Activated T-cell treated with anti-CD3 and anti-CD28 coated beads, Interleukin-2, amount 50 U/mL, for 72 hours (primary cell): ENCODE measurements at places on chromosomes 4 and X. TPM values are rescaled to one million over a fixed set of nuclear protein-coding genes. Genes with fewer than 3 reads are reported as not detected.

The NXF2 gene
- not detected for total RNA-seq

DNA sequence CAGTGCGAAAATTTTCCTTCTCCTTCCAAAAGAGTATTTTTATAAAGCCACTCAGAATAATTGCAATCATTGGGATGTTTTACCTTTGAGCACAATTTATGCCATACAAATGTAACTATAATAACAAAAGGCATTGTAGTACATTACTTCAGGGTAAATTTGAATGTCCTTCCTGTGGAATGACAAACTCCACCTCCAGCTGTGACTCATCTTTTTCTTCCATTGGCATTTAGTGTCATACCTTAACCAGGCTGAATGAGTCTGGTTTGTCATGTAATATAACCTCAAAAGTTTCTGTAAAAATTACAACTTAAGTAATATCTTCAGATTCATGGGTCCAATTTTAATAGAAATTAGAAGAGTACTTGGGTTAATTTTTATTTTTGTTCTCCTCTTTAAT is 93.3 kb downstream of the TMEM47 start:
- H3K27me3 ChIP-seq, result no peaks in the 10 kb centered on the region
- no peak overlapping the region for H3K27ac ChIP-seq
- no peak overlapping the region for H3K4me3 ChIP-seq
- DNase-seq, result no peak
- H3K36me3 ChIP-seq, result no peaks in the 10 kb centered on the region

The PDCL2 gene
- not detected for total RNA-seq

DNA sequence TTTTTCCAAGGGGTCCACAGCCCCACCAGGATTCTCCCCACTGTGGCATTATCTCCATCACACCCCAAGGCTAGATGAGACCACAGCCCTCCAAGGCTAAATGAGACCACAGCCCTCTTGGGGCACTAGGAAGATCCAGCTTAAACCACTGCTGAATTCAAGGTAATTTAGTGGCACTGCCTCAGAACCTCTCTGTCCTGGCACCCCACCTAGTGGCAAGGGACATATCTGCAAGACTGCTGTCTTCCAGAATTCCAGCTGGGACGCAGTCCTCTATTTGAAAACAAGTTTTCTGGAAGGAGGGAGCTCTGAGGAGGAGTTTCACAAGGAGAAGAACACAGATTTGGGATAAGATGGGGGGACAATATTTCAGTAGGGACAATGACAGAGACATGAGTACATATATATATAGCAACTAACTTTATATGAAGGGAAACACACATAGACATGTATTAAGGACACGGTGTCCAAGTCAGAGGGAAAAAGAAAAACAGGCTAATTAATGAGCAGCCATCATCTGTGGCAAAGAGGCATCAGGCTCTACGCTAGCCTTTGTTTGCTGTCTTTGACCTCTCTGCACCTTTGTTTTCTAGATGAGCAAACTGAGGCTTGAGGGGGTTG is 9.3 kb downstream of the CETN2 start:
- no peaks in the 10 kb centered on the region for H3K36me3 ChIP-seq
- DNase-seq, result peak; percentile 16
- H3K27ac ChIP-seq, result no peak overlapping the region
- H3K4me3 ChIP-seq, result no peak overlapping the region
- no peaks in the 10 kb centered on the region for H3K4me1 ChIP-seq

The SRP72 gene
- 187 TPM for total RNA-seq

The ITIH6 gene
- not detected for total RNA-seq

- DNase-seq, result no peak
- peaks cover 20% of the 10 kb centered on the region for H3K27me3 ChIP-seq
- H3K4me1 ChIP-seq, result no peaks in the 10 kb centered on the region
- no peak overlapping the region for H3K4me3 ChIP-seq
Observed at GRCh38 chrX:109740433-109740809, 7.4 kb upstream of the ACSL4 start.

DNA sequence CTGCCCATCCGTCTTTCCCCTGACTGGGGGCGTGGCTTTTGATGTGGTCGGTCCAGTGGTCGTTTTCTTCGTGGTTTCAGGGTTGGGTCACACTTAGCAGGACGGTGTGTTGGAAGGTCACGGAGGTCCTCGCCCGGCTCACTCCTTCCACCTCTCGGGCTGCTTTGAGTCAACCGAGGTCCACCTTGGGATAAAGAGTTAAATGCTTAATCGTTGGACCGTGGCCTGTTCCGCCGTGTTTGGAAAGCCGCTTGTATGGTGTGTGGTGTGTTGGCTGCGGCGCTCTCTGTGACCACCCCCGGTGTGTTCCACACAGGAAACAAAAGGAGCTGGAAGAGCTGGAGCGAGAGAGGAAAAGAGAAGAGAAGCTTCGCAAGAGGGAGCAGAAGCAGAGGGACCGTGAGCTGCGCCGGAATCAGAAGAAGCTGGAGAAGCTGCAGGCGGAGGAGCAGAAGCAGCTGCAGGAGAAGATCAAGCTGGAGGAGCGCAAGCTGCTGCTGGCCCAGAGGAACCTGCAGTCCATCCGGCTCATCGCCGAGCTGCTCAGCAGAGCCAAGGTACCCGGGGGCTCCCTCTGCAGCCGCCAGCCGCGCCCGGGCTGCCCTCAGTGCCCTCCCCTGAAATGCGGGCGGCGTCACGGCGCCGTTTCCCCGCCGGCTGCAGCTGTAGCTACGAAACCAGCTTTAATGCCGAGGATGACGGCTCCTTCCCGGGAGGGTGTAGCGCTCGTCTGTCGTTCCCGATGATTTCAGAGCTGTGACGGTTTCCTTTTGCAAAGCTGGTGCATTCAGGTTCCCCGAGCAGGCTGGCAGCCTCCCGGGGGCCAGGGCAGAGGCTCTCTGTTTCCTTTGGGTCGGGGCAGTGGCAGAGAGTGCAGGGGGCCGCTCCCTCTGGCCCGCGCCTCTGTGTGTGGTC is 7.7 kb downstream of the AKAP17A start:
- no peak overlapping the region for H3K4me3 ChIP-seq
- H3K36me3 ChIP-seq, result peaks cover 18% of the 10 kb centered on the region
- peaks cover 5% of the 10 kb centered on the region for H3K4me1 ChIP-seq
- H3K27me3 ChIP-seq, result no peaks in the 10 kb centered on the region
- H3K27ac ChIP-seq, result no peak overlapping the region
- DNase-seq, result no peak

- H3K4me3 ChIP-seq, result no peak overlapping the region
- H3K36me3 ChIP-seq, result peaks cover under 1% of the 10 kb centered on the region
- no peaks in the 10 kb centered on the region for H3K27me3 ChIP-seq
- H3K27ac ChIP-seq, result no peak overlapping the region
Observed at GRCh38 chr4:98711526-98711925, 53.1 kb upstream of the TSPAN5 start.

DNA sequence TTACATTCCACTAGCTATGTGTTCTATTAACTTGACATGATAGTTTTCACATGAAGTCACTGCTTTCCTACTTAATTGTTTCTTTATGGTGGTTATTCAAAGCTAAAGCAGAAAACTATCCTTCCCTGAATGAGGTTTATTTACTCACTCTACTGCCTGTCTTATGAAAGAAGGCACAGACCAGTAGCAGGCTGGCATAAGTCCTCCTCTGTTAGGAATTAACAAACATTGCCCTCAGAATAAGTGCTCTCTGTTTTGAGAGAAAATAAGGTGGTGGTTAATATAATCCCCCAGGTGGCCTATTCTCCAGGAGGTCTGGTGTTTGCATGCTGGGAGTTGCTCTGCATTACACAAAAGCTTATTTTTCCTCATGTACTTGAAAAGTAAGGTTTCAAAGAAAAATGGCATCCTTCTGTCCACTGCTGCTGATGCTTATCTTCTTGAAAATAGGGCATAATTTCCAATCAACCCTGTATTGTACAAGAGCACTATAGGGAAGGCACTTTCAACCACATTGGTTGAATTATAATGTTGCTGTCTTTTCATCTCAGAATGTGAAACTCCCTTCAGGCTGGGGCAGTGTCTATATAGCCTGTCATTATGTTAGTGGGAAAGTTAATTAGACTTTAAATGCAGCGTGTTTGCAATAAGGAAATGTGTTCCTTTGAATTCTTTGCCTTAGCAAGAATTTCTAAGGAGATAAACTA is 119.7 kb upstream of the TBC1D9 start:
- DNase-seq, result no peak
- no peak overlapping the region for H3K4me3 ChIP-seq

GRCh38 chrX:119736206-119736764 is 22.1 kb upstream of the SOWAHD start:
- DNase-seq, result no peak
- H3K4me1 ChIP-seq, result no peaks in the 10 kb centered on the region
- no peak overlapping the region for H3K4me3 ChIP-seq
- no peaks in the 10 kb centered on the region for H3K36me3 ChIP-seq

- no peaks in the 10 kb centered on the region for H3K4me1 ChIP-seq
- H3K4me3 ChIP-seq, result no peak overlapping the region
- DNase-seq, result no peak
- H3K36me3 ChIP-seq, result no peaks in the 10 kb centered on the region
- H3K27me3 ChIP-seq, result peaks cover 6% of the 10 kb centered on the region
Observed at GRCh38 chrX:31704938-31705337, 633.1 kb upstream of the FTHL17 start.

DNA sequence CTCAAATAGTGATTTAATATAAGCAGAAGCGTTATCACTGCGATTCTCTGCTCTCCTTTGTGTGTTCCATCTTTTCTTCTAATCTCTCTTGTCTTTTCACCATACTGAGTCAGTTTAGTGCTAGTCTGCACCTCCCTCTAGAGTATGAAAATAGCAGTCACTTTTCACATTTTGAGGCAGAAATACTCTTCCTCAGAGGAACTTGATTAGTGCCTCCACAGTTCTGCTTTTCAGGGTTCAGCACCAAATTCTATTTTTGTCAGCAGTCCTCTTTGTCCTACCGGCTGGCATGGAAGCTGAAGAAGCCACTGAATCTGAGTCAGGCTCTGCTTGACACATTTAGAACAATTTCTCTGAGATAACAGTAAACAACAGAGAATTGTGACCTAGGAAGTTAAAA is 49.7 kb upstream of the ANKRD17 start:
- no peaks in the 10 kb centered on the region for H3K4me1 ChIP-seq
- H3K36me3 ChIP-seq, result no peaks in the 10 kb centered on the region
- H3K4me3 ChIP-seq, result no peak overlapping the region
- no peaks in the 10 kb centered on the region for H3K27me3 ChIP-seq
- no peak for DNase-seq
- no peak overlapping the region for H3K27ac ChIP-seq

DNA sequence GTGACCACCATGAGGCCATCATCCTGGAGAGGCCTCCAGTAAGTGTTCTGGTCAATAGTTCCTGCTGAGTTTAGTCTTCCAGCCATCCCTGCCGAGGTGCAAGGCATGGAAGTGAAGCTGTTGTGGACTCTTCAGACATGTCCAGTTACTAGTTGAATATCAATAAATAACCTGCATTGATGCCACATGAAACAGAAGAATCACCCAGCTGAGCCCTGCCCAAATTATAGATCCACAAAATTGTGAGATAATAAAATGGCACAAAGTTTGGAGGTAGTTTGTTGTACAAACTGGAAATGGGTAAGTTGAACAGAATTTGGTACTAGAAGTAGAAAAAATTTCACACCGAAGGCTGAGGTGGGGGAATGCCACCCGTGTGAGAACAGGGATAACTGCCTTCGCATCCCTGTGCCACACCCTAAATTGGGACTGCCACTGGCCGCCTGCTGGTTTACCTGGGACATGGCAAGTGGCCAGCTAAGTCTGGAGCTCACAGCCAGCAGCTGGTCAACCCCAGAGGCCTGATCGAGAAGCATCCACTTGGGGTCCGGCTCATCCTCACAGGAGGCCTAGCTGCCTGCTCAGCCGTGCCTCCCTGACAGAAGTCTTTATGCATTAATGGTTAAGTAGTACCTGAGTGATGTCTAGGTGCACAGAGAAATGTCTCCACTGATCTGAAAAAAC is 184.5 kb downstream of the SPRY1 start:
- H3K36me3 ChIP-seq, result peaks cover 10% of the 10 kb centered on the region
- no peaks in the 10 kb centered on the region for H3K27me3 ChIP-seq
- H3K27ac ChIP-seq, result no peak overlapping the region
- DNase-seq, result no peak

The UTP3 gene
- 26.0 TPM for total RNA-seq

- H3K27me3 ChIP-seq, result peaks cover 14% of the 10 kb centered on the region
- no peaks in the 10 kb centered on the region for H3K36me3 ChIP-seq
Observed at GRCh38 chrX:111133389-111133788, 37.4 kb downstream of the PAK3 start.

DNA sequence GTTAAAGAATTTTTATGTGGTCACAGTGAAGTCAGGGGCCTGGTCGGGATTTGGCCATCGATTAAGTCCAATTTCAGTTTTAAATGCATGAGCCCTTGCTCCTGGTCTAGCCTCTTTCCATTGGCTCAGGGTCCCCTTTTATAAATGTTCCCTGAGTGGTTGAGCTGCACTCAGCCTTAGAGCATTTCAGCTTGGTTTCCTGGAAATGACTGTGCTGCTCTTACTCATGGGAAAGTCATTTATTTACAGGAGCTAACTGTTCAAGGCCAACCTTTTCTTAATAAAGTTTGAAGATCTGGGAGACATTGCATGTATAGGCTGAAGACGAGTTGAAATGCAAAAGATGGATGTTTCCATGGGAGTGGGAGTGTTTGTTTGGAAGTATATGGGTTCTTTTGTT is 98.8 kb upstream of the CLNK start:
- no peak overlapping the region for H3K27ac ChIP-seq
- H3K27me3 ChIP-seq, result no peaks in the 10 kb centered on the region
- H3K4me3 ChIP-seq, result no peak overlapping the region
- peaks cover 16% of the 10 kb centered on the region for H3K4me1 ChIP-seq

- H3K4me3 ChIP-seq, result no peak overlapping the region
- no peak overlapping the region for H3K27ac ChIP-seq
- H3K4me1 ChIP-seq, result no peaks in the 10 kb centered on the region
- H3K27me3 ChIP-seq, result peaks cover 7% of the 10 kb centered on the region
Observed at GRCh38 chr4:10204401-10205058, 87.9 kb upstream of the WDR1 start.

DNA sequence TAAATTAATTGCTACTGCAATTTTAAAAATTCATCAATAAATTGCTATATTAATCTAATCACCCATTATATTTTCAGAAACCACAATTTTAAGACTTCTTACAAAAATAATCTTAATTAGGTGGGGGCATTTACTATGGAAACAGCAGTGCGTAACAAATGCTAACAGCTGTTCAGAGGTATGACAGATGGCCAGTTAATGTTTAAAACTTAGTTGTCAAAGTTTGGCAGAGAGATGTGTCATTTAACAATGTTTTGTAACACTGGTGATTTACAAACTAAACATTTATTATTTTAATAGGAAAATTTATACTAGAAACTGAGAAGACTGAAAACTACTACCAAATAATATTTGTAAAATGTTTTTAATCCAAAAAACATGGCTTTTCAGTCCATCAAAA is 85.2 kb upstream of the GPR34 start:
- H3K4me1 ChIP-seq, result no peaks in the 10 kb centered on the region
- no peak overlapping the region for H3K4me3 ChIP-seq
- no peak for DNase-seq
- no peaks in the 10 kb centered on the region for H3K36me3 ChIP-seq

The CWH43 gene
- not detected for total RNA-seq

DNA sequence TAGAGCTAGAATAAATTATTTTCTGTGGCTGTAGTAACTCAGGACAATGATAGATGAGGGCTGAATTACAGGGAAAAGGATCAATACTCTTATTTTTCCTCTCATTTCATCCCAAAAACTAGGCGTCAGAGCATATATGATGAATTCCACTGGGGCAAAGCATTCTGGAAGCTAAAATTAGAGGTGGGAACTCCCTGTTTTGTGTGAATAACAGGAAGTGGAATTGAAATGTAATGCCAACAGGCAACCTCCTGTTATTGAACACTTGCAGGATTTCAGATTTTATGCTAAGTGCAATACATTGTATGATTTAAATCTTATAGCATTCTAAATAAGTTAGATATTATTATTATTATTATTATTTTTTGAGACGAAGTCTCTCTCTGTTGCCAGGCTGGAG is 20.9 kb downstream of the HSD17B11 start:
- H3K27ac ChIP-seq, result no peak overlapping the region
- H3K4me1 ChIP-seq, result no peaks in the 10 kb centered on the region
- H3K4me3 ChIP-seq, result no peak overlapping the region

GRCh38 chr4:124757126-124757525 is 44.6 kb upstream of the ANKRD50 start:
- H3K27ac ChIP-seq, result no peak overlapping the region
- DNase-seq, result no peak
- H3K27me3 ChIP-seq, result no peaks in the 10 kb centered on the region
